ENCODE measurements at places on chromosomes 13 and 19. TPM values are rescaled to one million over a fixed set of nuclear protein-coding genes. Genes with fewer than 3 reads are reported as not detected.

Gene MRI1
- 30.6 TPM for total RNA-seq

Gene DNAJC15
- 5.7 TPM for total RNA-seq

Gene UBE2L5
- not detected for total RNA-seq

Gene CXCL17
- not detected for total RNA-seq

Gene ZSCAN18
- total RNA-seq: 54.7 TPM

Gene C5AR1
- total RNA-seq: 0.66 TPM

Gene SSC5D
- 38.0 TPM for total RNA-seq
